ENCODE measurements at places on chromosomes 4 and X. TPM values are rescaled to one million over a fixed set of nuclear protein-coding genes. Genes with fewer than 3 reads are reported as not detected.

The PPEF2 gene
- not detected for total RNA-seq

The TKTL1 gene
- total RNA-seq = not detected

- no peak for DNase-seq
Measured at GRCh38 chr4:123244137-123244536, 152.5 kb upstream of the SPRY1 start.

- DNase-seq = no peak
Measured at GRCh38 chr4:102441978-102442911, 58.9 kb upstream of the NFKB1 start.

DNA sequence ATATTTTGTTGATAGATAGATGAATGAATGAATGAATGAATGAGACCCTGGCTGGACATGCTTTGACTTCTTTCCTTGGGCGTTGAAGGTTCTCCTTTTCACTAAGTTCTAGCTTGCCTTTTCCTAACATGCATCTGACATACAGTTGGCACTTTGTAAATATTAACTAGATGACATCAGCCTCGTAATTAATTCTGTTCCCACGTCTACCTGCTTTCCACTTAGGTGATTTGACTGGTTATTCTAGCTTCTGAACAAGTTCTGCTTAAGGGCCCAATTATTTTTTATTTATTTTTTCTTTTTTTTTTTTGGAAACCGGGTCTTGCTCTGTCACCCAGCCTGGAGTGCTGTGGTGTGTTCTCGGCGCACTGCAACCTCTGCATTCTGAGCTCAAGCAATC, 13.9 kb upstream of the RASL11B start:
- DNase-seq = no peak

The DCAF8L2 gene
- not detected for total RNA-seq

- peak; percentile 5 for DNase-seq
Measured at GRCh38 chrX:112812741-112813140, 27.9 kb downstream of the AMOT start.

Measured in G401 (cell line).